Mucosa of descending colon (tissue), 3 donors: ENCODE measurements at places on chromosomes 5 and 9. TPM values are rescaled to one million over a fixed set of nuclear protein-coding genes. Genes with fewer than 3 reads are reported as not detected.

GRCh38 chr9:121305269-121305994, 37.5 kb downstream of the GSN start:
- peak; percentile 53 for DNase-seq

Gene DNM1
- 6.7 TPM for total RNA-seq

Gene ORM2
- not detected for total RNA-seq

DNA sequence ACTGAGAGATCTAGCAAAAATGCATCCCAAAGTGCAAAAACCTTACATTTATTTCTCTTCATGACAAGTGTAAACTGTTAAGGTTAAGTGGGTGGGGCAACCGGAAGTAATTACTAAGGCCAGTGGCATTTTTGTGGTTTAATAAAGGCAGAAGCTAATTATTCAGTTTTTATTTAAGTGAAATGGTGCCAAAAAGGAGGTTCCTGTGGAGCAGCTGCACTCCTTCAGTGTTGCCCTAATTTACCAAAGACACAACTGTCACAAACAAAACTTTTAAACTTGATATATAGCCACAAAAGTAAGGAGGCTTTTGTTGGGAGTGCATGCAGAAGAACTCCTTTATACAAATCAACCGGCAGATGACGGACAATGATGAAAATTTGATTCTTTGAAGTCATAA, 81.6 kb downstream of the NDUFS4 start:
- no peak for DNase-seq

- no peak for DNase-seq
These were observed 904 bp downstream of the GDNF start for GRCh38 chr5:37838933-37839341.

DNA sequence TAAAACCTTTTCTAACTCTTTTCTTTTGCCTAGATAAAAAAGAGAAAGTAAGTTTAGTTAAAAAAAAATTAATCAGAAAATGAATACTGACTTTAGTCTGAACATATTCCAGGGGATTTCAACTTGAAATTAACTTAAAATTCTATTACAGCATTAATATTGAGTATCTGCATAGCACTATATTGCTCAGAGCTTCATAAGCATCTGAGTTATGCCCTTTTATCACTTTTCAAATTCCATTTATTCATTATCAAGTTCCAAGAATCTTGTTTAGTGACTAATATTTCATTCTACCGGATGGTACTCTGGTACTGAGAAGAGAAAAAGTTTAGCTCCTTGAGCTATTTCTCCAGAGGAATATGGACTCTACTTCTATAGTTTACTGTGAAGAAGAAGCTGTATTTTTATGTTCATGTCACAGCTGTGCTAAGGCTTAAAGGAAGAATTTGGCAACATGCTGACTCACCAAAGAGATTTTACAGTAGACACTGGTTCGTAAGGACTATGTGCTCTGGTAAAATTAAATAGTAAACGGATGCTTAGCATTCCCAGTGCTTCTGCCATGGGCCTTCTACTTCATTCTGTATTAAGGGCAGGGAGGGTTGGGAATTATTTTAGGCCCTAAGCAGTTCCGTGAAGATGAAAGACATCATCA, 285.2 kb upstream of the SEMA6A start:
- DNase-seq, result no peak

- DNase-seq, result no peak
These were observed 60.9 kb upstream of the CD180 start for GRCh38 chr5:67257500-67257899.

DNA sequence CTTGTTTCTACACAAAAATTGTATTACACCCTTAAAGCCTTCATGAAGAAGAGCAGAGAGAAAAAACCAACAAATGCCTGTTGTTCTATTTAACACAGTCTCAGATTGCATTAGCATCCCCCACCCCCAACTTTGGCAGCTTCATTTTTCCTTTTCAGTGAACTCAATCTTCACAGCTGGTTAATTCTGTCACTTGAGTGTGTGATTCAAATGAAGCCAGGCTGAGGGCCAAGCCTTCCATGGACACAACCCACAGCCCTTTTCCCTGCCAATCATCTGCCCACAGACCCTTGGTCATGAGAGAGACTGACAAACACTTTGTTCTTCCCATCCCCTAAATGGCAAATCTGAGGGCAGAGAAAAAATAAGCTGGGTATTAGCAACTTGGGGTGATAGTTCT, 217.5 kb upstream of the NMUR2 start:
- DNase-seq, result no peak

Gene GABRA1
- total RNA-seq, result not detected

Gene PIP5K1B
- 60.0 TPM for total RNA-seq

DNA sequence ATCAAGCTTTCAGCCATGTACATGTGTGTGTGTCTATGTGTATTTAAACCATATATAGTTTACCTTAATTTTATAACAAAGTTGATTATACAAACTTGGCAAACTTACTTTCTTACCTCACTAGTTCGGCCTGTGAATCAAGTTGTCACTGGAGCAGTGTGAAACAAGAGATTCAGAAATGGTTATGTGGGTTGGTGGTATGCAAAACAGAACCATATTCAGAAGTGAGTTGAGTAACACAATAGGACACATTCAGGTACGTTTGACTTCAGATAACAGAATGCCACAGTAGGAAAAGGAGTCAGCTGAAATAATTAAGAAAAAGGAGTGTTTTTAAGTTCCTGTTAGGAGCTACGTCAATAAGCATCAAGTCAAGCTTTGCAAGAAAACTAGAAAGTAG, 21.5 kb downstream of the XPA start:
- no peak for DNase-seq

DNA sequence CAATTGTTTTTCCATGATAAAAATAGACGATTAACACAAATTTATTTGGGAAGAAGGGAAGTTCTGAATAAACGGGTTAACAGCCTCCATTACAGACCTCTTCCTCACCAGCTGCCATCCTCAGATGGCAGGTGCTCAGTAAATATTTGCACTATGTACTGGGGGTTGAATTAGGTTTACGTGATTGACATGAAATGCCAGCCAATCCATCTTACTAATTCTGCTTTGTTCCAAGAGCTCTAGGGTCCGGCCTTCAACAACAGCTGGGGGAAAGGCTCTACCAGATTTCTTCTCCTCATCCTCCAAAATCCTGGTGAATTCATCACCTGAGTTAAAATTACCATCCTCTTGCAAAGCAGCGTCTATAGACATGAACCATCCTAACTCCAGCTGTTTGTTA, 104.6 kb downstream of the MTX3 start:
- DNase-seq, result no peak

Gene ZER1
- 54.7 TPM for total RNA-seq

DNA sequence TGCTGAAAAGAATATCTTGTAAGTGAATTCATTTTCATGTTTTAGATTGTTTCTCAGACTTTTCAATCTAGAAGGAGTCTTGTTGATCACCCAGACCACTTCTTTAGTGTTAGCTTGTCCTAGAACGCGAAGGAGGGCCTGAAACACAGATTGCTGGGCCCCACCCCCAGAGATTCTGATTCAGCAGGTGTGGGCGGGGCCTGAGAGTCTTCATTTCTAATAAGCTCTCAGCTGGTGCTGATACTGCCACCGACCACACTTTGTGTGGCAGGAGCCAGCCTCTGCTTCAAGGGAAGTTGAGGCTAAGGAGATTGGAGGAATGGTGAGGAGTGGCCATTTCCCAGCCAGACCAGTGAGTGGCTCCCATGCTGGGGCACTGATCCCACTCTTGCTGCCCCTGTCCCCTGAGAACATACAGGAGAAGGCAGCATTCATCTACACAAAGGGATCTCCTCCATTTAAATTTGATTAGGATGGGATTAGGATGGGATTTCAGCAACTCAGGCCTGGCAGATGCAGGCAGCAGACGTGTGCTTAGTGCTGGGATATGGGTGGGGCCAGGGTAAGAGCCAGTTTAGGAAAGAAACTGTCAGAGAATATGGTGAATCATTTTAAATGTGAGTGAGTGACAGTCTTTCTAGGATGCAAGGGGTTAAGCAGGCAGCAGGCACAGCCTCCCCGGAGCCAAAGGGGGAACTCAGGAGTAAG, 35.9 kb downstream of the ZNF618 start:
- DNase-seq, result no peak

Gene PRDM9
- not detected for total RNA-seq

- DNase-seq, result no peak
These were observed 2015.4 kb upstream of the WWC1 start for GRCh38 chr5:166276006-166276405.

DNA sequence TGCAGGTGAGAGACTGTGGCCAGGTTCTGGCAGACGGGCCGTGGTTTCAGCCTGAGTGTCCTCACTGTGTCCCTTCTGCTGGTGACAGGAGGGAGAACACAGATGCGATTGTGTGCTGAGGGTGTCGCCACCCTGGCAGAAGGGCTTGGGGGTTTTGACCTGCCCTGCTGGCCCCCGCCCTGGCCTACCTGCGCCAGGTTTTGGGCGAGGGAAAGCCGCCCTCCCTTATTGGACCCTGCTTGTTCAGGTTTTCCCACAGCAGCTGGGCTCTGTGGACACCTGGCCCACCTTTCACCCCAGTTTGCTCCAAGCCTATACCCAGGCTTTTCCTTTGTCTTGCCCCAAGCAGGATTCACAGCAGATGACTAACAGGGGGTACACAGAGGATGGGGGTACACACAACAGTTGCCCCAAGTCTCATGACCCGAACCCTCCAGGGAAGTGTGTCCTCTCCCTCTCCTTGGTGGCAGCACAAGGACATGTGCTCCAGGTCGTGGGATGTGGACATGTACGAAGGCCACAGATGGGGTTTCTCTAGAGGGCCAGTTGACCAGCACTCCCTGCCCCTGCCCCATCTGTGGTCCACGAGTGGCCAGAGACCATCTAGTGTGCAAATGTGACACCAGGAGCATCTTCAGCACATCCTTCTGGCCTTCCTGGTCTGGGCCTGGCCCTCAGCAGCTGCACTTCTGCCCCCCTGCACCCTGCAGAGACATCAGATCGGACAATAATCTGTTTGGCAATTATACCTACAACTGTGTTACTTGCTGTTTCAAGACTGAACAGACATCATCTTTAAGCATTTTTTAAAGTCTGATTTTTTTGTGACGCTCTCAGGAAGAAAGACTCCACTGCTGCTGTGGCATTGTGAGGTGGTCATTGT, 265.8 kb upstream of the IRX4 start:
- no peak for DNase-seq

Gene OR1J2
- total RNA-seq, result not detected

Gene HRCT1
- total RNA-seq, result 161 TPM
